ENCODE measurements at places on chromosomes 12 and 14.

DNA sequence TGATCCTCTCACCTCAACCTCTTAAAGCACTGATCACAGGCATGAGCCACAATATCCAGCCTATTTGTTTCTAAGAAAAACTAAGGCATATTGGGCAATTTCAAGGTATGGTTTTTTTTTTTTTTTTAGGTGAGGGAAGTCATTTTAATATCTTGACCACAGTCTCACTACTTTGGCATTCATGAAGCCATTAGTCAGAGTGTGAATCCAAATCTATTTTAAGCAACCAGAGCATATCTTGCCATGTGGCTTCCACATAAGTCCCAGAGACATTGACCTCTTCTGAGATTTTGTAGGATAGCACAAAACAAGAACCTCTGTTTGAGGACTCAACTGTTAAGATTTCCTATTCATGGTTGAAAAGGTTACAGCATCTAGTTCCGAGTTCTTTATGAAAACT is 130.3 kb upstream of the RBM19 start:
- no peak for DNase-seq

GRCh38 chr12:124636138-124636978 is 68.9 kb upstream of the NCOR2 start:
- peak; percentile 56 for DNase-seq

GRCh38 chr12:130765186-130765659 is 49.1 kb upstream of the RIMBP2 start:
- DNase-seq = no peak

DNA sequence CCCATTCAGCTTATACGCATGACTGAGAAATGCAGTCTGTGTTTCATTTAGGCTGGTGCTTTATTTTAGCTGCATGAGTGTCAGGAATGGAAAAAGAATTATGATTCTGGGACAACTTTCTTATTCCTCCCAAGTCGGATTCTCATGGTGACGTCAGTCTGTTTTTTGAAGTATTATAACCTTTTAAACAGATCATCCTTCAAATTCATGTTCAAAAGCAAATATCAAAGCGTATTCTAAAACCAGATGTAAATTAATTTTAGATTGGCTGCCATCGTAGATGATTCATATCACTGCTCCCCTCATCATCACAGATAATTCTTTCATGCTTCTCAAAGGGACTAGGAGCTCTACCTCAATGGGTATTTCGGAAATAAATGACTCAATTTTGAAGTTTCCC is 15.0 kb downstream of the FNTB start:
- DNase-seq = no peak
